ENCODE measurements at places on chromosomes 5 and 9.

- no peak for DNase-seq
Observed at GRCh38 chr5:34496701-34497469, 159.2 kb upstream of the RAI14 start.

DNA sequence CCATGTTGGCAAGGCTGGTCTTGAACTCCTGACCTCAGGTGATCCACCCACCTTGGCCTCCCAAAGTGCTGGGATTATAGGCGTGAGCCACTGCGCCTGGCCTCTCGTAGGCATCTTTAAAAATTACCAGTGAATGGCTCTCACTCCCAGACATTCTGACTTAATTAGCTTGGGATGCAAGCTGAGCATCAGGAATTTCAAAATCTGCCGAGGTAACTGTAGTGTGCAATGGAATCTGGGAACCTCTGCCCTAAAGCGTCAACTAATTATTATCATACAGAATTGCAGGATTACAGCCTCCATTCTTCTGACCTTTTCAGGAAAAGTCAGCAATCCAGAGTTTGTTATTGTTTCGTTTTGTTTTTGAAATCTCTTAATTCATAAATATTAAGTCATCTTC is 213.4 kb upstream of the DMAC1 start:
- no peak for DNase-seq

GRCh38 chr9:75051285-75051684 is 23.2 kb upstream of the CARNMT1 start:
- no peak for DNase-seq

DNA sequence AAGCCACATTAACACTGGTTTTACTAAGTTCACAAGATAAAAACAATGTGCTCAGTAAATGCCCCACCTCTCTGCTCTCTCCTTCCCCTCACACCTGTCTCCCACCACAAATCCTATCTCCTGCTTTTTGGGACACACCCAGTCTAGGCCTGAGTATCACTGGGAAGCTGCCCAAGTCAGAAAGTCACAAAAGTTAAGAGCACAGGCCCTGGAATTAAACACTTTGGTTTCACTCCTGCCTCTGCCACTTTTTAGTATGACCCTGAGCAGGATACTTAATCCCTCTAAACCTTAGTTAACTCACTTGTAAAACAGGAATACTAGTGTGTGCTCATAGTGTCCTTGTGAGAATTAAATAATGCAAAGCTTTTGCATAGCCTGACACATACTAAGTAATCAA is 11.3 kb downstream of the C5 start:
- DNase-seq: no peak

- DNase-seq: no peak
Observed at GRCh38 chr5:9852671-9853070, 222.5 kb upstream of the TAS2R1 start.

GRCh38 chr5:4418084-4418483 is 722.0 kb upstream of the ADAMTS16 start:
- no peak for DNase-seq

DNA sequence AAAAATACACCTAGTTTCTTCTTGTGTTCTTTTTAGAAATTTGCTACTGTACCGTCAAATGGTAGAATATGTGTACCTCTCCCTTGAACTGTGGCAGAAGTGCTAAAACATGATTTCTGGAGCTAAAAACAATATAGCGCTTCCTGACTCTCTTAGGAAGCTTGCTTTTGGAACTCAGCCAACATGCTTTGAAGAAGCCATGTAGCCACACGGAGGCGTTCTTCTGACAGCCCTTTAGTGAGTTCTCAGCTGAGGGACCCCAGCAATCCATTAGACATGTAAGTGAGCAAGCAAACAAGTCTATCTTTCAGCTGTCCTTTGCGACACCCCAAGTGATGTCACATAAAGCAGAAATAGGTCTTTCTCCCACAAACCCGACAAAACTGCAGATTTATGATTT is 917.0 kb downstream of the CDH9 start:
- DNase-seq: no peak

GRCh38 chr5:90983711-90984124 is 399.4 kb downstream of the ARRDC3 start:
- DNase-seq: no peak

DNA sequence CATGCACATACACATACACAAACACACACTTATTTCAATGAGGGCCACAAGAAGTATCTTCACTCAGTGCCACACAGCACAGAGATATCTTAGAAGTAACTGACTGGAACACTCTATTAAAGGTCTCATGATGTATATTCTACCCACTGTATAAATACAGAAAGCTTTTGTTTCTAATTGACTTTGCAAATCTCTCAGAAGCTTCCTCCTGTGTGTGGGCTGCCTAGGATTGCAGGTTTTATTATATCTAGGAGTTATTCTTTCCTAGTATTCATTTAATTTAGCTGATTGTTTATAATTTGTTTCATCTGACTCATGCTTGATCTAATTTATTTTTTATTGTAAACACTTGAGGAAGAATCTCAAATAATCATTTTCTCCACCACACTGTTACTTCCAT is 262.4 kb upstream of the ACTBL2 start:
- no peak for DNase-seq

DNA sequence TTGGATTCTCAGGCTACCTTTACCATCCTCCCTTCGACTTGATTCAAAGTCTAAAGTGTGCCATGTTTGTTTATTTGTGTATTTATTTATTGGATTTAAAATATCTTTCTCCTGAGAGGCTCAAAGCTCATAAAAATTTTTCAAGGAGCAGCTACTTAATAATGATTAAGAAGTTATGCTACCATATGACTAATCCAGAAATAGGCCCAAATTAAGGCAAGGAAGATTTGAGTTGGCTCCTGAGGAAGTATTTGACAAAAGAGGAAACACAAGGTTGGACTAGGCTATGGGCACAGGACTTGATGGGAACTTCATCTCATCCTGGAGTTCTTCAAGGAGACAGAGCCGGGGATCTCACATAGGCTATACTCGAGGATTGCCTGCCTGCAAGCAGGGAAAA is 22.4 kb upstream of the PPP2CA start:
- no peak for DNase-seq

DNA sequence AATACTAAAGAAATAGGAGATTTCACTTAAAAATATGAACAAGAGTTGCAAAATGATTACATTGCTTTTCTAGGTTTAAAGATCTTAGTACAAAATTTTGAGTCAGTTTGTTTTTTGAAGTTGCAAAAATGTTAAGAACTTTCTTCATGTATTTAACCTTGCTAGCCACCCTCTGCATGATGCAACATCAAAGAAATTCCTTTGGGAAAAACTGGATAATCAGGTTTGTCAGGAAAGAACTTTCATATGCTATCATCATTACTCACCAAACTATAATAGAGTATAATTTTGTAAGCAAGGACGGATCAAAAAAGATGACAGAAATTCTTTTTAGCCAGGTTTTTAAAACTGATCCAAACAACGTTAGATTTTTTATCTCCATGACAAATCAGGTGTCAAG is 116.9 kb upstream of the MRPS30 start:
- no peak for DNase-seq

- no peak for DNase-seq
Observed at GRCh38 chr5:89712134-89712700, 697.3 kb downstream of the CETN3 start.

DNA sequence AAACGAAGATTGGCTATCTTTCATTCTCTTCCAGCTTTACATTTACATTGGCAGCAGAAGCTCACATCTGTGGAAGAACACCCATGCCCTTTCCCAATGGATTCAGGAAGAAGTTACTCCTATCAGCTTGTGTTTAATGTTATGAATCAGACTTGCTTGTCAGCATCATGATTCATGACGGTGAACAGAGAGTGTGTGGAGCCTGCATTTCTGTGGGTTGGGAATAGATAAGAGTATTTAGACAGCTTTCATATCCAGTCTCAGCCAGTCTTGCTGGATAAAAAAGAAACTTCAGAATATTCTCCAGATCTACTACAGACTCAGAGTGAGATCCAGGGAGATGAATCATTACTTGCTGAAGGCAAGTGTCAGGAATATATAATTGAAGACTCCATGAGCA is 812.9 kb upstream of the ZNF608 start:
- no peak for DNase-seq

DNA sequence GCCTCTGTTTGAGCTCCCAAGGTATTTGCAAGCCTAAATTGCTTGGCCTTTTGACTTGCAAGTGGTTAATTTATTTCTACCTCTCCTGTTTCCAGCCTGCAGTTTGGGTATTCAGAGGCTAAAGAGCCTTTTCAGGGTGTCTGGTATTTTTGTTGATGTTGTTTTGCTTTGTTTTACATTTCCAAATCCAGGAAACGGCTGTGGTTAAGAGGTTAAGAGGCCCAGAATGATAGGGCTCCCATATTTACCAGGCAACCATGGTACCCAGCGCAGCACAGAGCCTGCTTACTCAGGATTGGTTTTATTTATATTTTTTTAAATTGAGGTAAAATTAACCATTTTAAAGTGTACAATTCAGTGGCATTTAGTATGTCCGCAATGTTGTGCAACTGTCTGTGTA is 92.1 kb downstream of the PDZD2 start:
- no peak for DNase-seq

DNA sequence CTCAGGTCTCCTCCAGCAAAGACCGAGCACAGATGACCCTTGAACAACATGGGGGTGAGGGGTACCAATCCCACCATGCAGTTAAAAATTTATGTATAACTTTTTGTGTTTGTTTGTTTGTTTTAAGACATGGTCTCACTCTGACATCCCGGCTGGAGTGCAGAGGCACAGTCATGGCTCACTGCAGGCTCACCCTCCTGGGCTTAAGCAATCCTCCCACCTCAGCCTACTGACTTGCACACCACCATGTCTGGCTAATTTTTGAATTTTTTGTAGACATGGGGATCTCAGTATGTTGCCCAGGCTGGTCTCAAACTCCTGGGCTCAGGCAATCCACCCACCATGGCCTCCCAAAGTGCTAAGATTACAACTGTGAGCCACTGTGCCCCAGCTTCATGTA is 231.0 kb upstream of the PIK3R1 start:
- no peak for DNase-seq
